CD4-positive, alpha-beta T cell treated with Interleukin-15 for 1 hour (primary cell): ENCODE measurements at places on chromosomes 6 and 20.

GRCh38 chr6:157726892-157727628 is 96.0 kb upstream of the SNX9 start:
- no peak for DNase-seq

GRCh38 chr6:158042245-158042798 is 60.7 kb downstream of the SYNJ2 start:
- DNase-seq: no peak

DNA sequence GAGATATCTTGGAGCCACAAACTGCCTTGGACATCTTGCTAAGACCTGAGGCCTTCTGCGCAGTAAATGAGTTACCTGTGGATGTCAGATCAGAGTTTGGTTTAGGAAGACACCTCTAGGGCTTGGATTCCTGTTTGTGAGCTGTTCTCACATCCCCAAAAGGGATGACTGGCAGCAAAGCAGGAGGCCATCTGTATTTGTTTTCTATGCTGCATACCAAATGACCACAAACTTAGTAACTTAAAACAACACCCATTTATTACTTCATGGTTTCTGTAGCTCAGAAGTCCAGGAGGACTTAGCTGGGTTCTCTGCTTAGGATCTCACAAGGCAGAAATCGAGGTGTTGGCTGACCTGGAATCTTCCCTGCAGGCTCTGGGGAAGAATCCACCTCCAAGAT is 116.7 kb downstream of the UNC5CL start:
- no peak for DNase-seq

DNA sequence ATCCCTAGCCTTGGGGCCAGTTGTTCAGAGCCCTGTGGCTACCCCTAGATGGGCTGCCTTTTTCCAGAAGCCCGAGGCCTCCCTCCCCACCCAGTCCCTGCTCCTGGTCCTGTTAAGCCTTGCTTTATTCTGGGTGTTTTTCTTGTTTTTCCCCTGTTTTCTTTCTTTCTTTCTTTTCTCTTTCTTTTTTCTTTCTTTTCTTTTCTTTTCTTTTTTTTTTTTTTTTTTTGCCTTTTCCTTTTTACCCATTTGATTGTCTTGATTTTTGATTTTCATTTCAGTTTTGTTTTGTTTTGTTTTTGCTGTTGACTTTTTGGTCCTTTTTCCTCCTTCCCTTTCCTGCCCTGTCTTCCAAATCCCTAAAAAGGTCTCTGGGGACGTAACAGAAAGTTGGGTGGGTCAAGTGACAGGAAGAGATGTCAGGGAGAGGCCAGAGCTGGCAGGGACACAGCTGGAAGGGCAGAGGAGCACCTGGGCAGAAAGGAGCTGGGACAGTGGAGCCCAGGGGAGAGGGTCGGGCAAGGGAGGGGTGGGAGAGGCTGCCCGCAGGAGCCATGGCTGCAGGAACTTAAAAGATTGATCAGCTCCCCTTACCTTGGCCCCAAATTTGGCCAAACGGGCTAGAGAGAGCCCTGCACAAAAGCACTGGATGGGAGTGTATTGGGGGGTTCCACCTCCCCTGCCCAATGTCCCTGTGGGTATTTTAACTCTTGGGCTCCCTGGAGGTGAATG is 27.6 kb downstream of the MYH7B start:
- DNase-seq: no peak

DNA sequence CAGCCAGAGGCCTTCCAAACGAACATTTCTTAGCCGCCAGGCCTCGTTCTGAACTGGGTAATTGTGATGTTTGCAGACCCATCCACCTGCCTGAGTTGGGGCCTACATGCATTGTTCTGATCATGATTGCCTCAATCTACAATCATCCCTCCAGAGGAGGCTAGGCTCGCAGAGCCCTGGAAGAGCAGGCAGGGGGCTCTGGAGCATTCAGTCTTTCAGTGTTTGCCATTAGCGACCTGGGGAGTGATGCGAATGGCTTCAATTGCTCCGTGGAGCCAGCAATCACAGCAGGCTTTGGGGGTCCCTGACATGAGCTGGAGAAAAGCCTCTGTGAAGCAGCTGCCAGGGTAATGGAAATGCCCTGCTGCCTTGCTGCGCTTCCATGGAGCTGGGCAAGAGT is 22.0 kb downstream of the SNAP25 start:
- DNase-seq: no peak

- DNase-seq: no peak
Observed at GRCh38 chr20:57675773-57676172, 34.0 kb downstream of the PMEPA1 start.

DNA sequence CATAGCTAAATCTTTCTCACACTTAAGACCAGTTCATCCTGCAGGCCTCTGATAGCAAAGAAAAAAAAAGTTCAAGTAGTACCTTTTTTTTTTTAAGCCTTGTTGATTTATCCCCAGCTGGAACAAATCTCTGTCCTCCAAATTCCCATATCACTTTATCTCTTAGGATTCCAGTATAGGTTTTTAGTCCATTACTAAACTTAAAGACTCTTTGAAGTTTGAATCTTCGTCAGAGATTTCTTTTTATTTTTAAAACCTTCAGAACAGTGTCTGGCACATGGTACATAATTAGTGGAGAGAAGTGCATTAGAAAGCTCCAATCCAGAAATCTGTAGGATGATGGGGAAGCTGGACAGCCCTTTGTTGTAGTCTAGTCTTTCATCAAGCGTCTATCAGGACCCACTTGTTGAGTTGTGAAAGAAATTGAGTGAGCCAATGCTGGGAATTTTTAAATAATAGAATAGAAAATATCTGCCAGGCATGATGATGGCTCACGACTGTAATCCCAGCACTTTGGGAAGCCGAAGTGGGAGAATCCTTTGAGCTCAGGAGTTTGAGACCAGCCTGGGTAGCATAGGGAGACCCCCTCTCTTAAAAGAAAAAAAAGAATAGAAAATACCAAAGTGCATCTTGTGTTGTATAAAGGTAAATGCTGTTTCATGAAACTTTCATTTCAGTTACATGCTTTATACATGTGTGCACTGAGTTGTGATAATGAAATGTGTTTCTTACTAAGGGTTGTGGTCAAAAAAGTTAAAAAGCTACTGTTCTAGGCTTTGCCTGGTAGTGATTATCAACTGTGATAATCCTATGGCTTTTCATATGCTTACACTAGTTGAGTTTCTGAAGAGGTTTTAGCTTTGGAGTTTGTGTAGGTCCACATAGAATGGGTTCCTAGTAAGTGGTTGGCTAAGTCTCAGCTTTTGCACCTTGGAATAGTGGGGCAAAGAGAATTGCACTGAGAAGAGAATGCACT is 3.2 kb downstream of the NFYA start:
- DNase-seq: no peak

DNA sequence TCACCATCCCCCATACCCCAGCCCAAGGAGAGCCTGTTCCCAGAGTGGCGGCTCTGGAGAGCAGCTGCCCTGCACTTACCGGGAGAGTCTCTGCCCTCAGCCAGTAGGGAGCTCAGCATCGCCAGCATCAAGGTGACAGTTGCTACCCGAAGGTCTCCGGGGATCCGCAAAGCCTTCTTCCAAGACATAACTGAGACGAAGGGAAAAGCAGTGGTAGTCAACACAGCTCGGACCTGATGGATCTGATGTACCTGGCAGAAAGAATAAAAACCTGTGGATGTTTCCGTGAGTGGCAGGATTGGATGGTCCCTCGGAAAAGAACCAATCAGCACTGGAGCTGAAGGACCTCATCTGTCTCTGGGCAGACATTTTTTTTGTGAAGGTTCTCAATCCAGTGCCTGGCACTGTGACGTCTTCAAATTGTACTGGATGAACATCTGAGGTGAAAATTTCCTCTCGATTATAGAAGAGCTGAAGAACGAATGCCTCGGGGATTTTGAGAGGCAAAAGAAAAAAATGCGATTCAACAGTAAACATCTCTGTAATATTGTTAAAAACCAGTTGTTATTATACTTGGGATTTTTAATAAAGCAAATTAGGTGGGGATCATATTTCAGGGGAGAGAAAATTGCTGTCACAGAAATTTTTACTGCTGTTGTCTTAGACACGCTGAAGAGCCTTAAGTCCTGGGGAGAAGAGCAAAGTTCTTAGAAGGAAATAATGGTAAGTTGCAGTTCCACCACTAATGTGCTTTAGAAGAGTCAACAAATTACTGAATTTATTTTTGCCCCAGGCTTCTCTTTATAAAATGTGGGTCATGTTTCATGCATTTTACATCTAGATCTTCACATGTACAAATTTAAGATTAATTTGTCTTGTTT is at the start of gene HLA-DQB1:
Gene HLA-DQB1 (minus strand): TSS at position 238 of the 881 bp plus-strand sequence. CDS start 50 bp downstream, at position 188.
- peak; percentile 78 for DNase-seq

- no peak for DNase-seq
Observed at GRCh38 chr6:54865091-54865631, 18.6 kb downstream of the FAM83B start.

DNA sequence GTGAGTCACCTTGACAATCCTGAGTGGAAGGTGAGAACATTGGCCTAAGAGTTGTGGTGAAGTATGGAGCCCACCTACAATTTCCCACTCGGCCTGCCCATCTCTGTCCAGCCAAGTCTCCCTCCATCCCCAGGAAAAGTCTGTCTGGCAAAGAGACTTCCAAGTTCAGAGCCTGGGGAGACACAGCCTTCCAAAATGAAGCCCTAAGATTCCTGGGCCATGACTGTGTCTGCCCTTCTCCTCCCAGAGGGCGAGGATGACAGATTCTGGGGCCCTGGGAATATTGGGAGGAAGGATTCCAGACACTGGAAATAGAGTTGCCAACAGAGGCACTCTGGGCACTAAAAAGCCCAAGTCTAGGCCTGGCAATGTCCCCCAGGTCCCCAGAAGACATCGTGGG is 176.8 kb downstream of the NFATC2 start:
- no peak for DNase-seq

- DNase-seq: no peak
Observed at GRCh38 chr6:97586344-97586743, 303.3 kb upstream of the MMS22L start.

DNA sequence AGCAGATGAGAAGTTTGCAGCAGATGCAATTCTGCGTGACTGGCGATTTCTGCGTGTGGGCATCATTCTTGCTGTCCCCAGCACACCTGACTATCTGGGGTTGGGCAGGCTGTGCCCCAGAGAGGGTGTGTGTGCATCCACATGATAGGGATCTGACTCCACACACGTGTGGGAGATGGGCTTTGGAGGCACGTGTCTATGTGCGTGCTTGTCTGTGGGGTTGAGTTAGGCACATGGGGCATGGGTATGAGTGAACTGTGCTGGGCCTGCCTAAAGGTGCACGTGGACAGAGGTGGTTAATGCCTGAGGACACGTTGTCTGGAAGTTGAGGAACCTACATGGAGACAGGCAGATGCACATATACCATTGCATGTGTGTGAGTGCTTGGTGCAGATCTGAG is 50.3 kb downstream of the CD40 start:
- no peak for DNase-seq

GRCh38 chr20:16229813-16230212 is 343.4 kb downstream of the KIF16B start:
- no peak for DNase-seq

- peak; percentile 33 for DNase-seq
Observed at GRCh38 chr6:142857796-142858555, 87.0 kb downstream of the HIVEP2 start.

- DNase-seq: no peak
Observed at GRCh38 chr6:154894902-154895301, 100.2 kb upstream of the TIAM2 start.

GRCh38 chr6:170003451-170004160 is 252.2 kb downstream of the ERMARD start:
- DNase-seq: no peak

DNA sequence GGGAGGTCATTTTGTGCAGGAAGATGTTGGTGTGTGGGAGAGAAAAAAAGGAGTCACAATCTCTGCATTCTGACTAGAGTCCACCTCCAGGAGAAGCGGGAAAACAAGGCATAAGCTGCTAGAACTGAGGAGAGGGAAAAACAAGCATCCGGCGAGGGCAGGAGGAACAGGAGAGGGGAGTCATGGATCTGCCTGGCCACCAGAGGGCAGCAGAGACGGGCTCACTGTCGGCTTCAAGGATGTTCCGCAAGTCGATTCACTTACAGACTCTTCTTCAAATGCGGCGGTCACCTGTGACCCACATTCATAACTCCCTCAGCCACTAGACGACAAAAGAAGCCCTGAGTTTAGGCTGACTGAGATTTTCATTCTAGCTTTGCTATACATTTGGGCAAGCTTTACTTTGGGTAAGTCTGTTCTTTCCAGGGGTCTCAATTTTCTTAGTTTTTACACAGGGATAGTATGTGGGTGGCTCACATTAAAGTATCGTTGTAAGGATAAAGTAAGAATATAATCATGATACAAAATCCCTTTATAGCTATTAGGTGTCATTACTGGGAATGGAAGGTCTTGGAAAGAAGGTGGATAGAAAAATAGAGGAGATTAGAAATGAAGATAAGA is 6.6 kb upstream of the BTNL2 start:
- DNase-seq: peak; percentile 79
